ENCODE measurements at places on chromosomes 7 and 10.

DNA sequence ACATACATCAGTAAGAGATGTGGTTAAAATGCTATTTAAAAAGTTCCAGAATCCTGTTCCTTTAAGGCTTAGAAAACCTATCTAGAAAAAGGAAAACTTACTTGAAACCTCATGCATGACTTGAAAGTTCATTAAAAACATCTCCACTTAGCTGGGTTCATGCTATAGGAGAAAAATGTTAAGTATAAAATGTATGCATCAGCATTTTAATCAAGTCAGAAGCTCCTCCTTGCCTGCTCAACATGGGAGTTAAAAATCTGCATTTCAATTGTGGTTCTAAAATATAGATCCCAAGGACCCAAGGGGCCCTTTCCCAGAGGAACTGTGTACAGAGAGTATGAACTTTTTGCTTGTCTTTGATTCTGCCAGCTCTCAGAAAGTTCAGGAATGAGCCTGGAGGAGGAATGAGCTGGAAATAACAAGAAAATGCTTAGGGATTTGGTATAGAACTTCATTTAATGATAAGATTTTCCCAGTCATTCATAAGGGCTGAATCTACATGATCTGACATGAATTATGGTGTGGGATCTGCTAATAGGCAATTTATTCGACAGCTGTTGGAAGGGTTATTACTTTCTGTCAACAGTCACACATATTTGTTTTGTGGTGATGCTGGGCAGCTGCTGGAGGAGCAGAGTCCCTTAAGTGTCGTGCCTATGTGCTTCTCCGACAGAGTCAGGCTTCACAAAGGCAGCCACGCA, 85.6 kb upstream of the MTPN start:
- no peak for DNase-seq

GRCh38 chr10:42952931-42953683, 123.8 kb upstream of the RET start:
- no peak for DNase-seq

- no peak for DNase-seq
Measured at GRCh38 chr10:22338931-22339330, 6.4 kb upstream of the SPAG6 start.

DNA sequence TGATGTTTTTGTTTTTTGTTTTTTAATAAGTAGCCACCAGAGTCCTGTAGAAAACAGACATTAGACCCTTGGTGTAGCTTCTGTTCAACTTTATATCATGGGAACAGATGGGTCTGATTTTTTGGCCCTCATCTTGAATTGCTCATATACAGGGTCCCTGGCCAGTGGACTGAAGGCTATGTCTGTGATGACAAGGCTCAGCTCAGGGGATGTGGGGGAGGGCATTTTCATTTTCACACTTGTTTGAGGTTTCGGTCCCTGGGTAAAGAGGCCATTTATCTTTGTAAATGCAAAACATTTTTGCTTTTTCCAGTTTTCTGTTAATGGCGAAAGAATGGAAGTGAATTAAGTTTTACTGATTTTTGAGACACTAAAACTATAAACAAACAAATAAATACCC, 257.6 kb upstream of the PHYHIPL start:
- DNase-seq = no peak

DNA sequence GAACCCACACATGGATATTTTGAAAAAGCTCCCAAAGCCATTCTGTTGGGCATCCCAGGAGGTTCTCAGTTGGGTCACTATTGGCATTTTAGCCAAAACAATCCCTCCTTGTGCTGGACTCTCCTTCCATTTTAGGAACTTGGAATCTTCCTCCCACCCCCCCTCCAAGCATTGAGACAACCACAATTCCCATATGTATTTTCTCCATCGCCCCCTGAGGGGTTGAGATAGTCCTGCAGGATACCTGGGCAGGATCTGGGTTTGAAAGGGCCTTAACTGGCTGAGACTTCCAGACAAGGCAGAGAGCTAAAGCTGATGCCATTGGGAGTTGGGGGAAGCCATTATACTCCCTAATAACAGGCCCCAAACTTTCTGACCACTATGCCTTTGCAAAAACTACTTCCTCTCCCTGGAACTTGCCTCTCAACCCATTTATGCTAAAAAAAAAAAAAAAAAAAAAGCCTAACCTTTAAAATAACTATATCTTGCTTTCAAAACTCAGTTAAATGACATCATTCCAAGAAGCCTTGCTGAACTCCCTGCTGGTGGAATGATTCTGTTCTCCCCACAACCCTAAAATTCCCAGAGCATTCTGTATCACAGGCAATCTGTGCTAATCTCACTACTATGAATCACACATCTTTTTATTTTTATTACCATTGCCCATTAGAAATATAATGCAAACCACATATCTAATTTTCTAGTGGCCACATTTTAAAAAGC, 77.5 kb upstream of the PDE1C start:
- no peak for DNase-seq

- no peak for DNase-seq
Measured at GRCh38 chr10:78259391-78259790, 225.7 kb downstream of the RPS24 start.

- DNase-seq = no peak
Measured at GRCh38 chr7:109772161-109772560, 1202.5 kb downstream of the DNAJB9 start.

DNA sequence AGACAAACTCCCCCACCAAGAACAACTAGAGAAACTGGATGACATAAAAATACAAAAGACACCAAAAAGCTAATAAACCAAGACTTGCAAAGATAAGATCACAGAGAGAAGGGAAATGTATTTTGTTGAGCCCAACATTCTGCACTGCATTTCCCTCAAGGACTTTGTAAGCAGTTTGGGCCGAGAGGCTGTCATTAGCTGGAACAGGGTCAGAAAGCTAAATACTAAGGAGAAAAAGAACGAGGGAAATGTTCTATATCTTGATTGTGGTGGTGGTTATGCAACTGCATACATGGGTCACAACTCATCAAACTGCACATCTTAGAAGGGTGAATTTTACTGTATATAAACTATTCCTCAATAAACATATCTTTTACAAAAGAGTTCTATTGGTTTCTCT, 315.0 kb downstream of the IPMK start:
- no peak for DNase-seq

GRCh38 chr7:158325530-158326381, 261.9 kb downstream of the PTPRN2 start:
- no peak for DNase-seq

- DNase-seq = no peak
Measured at GRCh38 chr10:43751646-43752045, 103.0 kb upstream of the ZNF32 start.

- DNase-seq = no peak
Measured at GRCh38 chr10:4316161-4316810, 509.7 kb upstream of the AKR1E2 start.

Measured in stimulated activated CD8-positive, alpha-beta memory T cell treated with anti-CD3 and anti-CD28 coated beads, Interleukin-15, amount 100 ng/mL, for 4 hours (primary cell).